ENCODE measurements at places on chromosomes 4 and X.

GRCh38 chr4:52110171-52110570 lies 59.1 kb downstream of the SPATA18 start:
- peak; percentile 81 for DNase-seq

DNA sequence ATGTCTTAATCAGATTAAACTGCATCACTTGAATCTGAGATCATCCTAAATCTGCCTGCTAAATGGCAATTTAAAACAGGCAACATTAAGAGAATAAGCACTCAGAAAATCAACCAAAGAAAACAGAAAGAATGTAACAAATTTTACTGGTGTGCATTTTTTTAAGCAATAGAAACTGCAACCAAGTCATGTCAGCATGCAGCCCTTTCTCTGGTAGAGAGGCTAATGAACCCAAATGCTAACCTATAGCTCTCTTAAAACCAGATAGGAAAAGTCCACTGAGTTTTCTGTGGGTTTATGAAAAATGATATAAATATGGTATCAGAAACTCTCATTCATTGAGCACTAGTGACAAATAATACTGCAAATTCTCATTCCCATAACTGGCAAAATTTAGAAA lies 35.6 kb downstream of the COL25A1 start:
- DNase-seq = no peak

DNA sequence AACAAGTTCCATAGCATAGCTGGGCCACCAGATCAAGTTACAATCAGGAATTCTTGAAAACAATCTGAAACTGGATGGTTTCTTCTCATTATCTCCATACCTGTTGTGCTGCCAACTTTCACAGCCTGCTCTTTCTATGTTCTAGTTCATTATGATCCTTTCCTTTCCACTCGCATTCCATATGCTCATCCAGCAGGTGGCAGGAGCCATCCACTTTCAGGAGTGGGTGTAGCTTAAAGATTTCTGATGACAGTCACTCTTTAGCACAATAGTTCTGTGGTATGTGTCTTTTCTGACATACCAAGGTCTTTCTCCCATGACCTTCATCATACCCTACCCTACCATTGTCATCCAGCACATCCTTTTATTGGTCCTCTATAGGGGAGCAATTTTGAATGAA lies 46.4 kb downstream of the PAGE2 start:
- peak; percentile 6 for DNase-seq

DNA sequence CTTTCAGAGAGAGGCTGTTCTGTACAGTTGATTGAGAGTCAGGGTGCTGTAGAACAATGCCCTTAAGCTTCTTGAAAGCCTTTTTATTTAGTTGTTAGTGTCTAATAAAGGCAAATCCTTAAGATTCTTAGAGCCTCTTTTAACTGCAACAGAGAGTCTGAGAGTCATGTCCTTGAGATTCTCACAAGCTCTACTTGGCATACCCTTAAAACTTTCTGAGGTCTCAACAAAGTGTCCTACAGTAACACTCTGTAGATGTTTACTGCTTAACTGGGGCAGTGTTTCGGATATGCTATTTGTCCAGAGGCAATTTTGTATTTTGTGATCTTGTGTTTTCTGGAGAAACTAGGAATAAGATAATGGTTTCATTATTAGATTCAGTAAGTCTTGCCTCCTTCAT lies 209.7 kb downstream of the ARHGAP24 start:
- DNase-seq = no peak

- DNase-seq = peak; percentile 16
Observed at GRCh38 chrX:30141966-30142365, 73.4 kb upstream of the MAGEB2 start.

- DNase-seq = no peak
Observed at GRCh38 chrX:22193851-22194659, 78.7 kb upstream of the CBLL2 start.

GRCh38 chrX:154329294-154329693 lies 33.7 kb downstream of the TKTL1 start:
- no peak for DNase-seq

DNA sequence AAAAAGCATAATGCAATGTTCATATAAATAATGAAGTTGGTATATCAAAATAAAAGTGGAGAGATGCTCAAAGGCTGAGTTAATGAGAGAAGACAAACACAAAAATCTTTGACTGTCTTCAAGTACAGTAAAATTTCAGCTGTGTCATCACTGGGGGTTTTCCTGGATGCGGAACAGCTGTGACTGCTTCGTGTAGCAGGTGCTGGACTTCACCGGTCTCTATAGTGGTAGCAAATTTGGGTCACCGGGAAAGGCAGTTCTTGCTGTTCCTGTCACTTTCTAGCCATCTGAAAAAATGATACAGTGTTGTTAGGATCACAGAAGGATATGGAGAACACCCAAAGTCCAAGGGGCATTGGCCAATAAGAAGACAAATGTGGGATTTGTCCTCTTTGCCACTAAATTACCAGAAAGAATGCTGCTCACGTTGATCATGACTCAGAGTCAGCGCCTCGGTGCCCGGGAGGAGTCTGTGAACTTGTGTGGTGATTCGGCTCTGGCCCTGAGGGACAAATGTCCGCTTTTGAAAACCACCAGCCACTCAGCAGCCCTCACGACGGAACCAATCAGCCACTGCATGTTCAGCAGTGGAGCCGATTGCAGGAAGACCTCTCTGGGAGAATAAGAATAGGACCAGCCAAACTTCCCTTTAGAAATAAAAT lies 230.1 kb upstream of the FAT1 start:
- no peak for DNase-seq

DNA sequence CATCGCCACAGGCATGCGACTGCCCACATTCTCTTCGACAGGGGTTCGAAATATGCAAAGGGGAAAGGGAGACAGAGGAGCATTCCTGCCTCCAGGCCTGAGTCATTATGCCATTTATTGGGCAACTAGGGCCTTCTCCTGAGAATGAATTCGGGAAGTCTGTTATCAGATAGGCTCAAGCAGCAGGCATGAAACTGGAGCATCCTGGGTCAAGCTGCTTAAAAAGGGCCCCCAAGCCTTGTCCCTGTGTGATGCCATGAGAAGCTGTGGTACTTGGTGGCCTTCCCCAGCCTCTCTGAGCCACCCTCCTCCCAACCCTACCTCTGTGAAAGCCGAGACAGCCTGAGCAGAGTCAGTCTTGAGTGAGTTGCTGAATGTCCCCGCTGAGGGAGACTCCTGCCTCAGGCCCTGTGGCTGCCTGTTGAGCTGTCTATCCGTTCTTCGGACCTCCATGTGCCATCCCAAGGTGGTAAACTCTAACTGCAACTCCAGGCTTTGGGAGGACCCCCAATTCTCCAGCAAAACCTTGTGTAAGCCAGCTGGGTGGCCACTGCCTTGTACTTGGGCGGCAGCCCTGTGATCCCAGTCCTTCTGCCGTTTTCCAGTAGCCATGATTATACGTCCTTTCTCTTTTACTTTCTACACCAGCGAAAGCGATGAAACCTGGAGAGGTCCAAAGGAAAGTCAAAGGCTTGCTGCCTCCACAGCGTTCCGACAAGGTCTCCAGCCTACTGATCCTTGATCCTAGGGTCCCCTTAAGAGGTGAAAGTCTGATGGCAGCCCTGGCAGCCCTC lies 37.7 kb downstream of the NBDY start:
- peak; percentile 11 for DNase-seq

- no peak for DNase-seq
Observed at GRCh38 chr4:11768251-11768972, 339.7 kb upstream of the HS3ST1 start.

DNA sequence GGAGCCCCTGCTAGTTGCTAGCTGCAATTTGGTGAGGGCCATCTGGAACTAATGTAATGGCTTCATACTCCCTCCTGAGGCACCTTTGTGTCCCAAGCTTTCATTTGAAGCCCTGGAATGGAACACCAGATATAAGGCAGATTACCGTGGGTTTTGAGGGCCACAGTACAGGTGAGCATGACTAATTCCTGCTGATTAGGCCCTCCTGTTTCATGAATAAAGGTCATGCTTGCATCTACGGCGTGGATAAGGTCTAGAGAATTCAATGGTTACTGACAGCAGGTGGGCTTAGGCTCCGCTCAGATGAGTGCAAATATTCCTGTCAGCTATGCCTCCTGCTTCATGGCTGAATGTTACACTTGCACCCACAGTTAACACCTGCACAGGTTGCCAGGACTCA lies 495.4 kb downstream of the NAP1L3 start:
- no peak for DNase-seq

- peak; percentile 61 for DNase-seq
Observed at GRCh38 chr4:156888762-156889161, 82.8 kb downstream of the PDGFC start.

- DNase-seq = no peak
Observed at GRCh38 chrX:40448793-40449192, 132.0 kb upstream of the ATP6AP2 start.

DNA sequence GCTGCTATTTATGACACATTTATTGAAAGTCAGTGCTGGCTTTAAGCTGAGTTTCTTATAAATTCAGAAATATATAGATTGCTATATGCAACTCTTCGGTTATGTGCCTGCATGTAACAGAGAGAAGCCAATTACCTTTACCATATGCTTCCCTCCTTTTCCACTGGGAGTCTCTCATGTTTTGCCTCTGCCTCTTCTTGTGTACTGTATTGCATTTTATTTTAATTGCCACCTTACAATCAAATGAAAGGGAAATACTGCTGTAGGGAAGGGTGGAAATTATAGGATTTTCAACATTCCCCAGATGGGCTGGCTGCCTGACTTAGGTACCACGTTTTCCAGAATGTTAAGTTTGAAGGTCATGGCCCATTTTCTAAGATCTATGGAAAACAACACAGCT lies 655.4 kb upstream of the SLIT2 start:
- no peak for DNase-seq

- DNase-seq = no peak
Observed at GRCh38 chrX:131745942-131746489, 202.1 kb downstream of the OR13H1 start.

- no peak for DNase-seq
Observed at GRCh38 chrX:66030505-66031317, 9.2 kb downstream of the VSIG4 start.

- no peak for DNase-seq
Observed at GRCh38 chrX:9882669-9883446, 84.3 kb upstream of the CLDN34 start.

DNA sequence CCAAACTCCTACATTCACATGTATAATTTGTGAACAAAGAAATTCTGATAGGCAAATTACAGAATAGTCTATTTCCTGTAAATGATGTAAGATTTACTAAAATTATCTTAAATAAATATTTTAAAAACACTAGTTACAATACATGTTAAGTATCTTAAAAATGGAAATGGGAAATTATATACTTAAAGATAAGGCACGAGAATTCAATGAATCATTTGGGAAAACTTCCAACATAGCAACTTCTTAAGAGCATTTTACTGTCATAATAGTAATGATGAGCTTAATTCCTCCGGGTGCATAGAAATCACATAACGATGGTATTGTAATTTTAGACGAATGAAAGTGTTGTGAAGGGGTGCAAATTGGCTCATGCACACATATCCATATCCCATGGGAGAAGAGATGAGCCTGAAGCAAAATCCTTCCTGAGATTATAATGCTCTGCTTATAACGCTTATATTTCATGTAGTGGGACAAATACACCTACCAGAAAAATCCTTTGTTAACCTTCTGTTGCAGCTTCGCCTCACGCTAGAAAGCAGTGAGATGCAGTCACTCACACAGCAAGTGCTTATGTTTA lies 873.5 kb downstream of the PDHA2 start:
- DNase-seq = no peak

- no peak for DNase-seq
Observed at GRCh38 chrX:42023122-42023521, 99.8 kb upstream of the CASK start.

- no peak for DNase-seq
Observed at GRCh38 chr4:73709451-73710033, 30.8 kb upstream of the CXCL8 start.

- DNase-seq = peak; percentile 68
Observed at GRCh38 chrX:14015941-14016340, 13.8 kb downstream of the GEMIN8 start.

GRCh38 chr4:94000559-94000958 lies 172.0 kb downstream of the ATOH1 start:
- DNase-seq = no peak

GRCh38 chr4:64581422-64581821 lies 172.2 kb upstream of the TECRL start:
- no peak for DNase-seq

GRCh38 chrX:40326186-40326965 lies 228.6 kb upstream of the BCOR start:
- no peak for DNase-seq
